Muscle of arm (tissue), 14 donors: ENCODE measurements at places on chromosomes 1 and 21.

GRCh38 chr1:221291113-221291512, 411.9 kb downstream of the HLX start:
- DNase-seq = no peak

GRCh38 chr1:226325178-226325577, 16.2 kb upstream of the LIN9 start:
- DNase-seq = no peak

DNA sequence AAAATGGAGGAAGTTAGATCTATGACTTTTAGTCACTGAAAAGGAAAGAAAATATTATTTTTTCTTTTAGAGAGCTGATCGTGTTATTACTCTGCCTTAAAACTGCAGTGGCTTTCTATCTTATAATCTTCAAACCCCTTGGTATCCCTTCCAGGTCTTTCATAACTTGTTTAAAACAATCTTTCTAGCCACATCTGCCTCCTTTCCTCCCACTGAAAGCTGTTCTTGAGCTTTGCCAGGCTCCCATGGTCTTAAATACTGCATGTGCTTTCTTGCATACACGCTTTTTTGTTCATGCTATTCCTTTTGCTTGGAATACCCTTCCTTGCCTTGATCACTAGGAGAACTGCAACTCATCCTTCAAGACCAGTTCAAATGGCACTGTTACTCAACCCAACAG, 65.9 kb upstream of the GADD45A start:
- DNase-seq = no peak

GRCh38 chr1:94725566-94725965, 94.6 kb upstream of the SLC44A3 start:
- DNase-seq = no peak

DNA sequence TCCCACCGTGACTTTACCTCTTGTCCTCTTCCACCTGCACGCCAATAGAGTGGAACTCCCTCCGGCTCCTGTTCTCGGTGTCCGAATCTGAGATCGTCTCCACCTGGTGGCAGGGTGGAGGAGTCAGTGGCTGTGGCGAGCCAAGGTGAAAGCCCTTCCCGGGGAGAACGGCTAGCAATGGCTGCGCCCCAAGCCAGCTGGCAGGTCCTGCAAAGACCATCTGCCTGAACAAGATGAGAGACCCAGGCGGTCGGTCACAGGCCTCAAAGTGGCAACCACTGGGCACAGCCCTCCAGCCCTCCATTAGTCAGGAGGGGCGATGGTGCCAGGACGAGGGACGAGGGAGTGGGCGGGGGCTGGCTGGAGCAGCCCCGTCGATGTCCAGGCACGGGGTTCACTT, 25.4 kb upstream of the SMIM12 start:
- no peak for DNase-seq
